ENCODE measurements at places on chromosomes 4 and X. TPM values are rescaled to one million over a fixed set of nuclear protein-coding genes. Genes with fewer than 3 reads are reported as not detected.

DNA sequence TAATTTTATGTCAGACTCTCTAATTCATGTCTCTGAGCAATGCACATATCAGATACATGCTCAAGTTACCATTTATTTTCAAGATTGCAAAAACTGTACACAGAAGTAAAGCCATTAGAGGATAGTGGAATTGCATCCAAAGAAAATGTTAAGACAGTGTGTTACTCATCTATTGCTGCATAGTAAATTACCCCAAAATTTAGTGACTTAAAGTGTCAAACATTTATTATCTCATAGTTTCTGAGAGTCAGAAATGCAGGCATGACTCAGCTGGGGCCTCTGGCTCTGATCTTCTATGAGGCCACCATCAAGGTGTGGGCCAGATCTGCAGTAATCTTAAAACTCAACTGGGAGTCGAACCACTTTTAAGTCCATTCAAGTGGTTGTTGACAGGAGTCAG, 275.2 kb downstream of the QDPR start:
- no peak for DNase-seq

DNA sequence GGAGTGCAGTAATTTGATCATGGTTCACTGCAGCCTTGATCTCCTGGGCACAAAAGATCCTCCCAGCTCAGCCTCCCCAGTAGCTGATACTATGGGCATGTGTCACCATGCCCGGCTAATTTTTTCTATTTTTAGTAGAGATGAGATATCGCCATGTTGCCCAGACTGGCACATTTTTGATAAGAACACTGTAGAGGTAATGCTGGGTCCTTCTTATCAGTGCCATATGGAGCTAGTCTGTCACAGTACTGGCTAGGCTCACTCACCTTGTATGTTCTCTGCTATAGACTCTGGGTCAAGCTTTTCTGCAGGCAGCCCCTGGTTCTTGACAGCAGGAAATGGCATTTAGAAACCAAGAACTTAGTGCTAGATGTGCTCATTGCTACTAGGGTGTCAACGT, 53.9 kb downstream of the BCOR start:
- no peak for DNase-seq

DNA sequence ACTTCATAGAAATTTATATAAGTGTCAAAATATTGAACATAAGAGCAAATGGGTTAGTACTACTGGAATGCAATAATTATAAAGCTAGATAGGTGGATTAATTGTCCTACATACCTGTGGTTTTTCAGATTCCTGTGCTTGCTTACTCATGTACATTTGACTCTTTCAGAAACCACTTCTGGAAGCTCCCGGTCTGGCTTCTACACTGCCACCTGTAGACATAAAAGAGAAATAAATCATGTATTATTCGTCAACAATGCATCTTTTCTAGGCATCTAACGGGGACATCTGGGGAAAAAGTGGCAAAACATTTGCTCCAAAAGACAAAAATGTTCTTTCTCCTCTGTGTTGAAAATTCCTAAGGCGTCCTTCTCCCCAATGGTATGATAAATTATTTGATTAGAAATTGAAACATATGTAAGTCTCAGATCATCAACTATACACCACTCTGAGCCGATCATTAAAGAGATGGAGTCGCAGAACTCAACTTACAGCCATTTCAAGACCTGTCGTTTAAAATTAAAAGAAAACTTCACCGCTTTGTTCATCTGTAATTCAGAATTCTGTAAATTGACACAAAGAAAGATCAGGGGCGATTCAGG, 648.7 kb upstream of the DIPK2B start:
- DNase-seq = no peak

GRCh38 chr4:5435823-5436222, 272.5 kb downstream of the EVC2 start:
- DNase-seq = peak; percentile 27

DNA sequence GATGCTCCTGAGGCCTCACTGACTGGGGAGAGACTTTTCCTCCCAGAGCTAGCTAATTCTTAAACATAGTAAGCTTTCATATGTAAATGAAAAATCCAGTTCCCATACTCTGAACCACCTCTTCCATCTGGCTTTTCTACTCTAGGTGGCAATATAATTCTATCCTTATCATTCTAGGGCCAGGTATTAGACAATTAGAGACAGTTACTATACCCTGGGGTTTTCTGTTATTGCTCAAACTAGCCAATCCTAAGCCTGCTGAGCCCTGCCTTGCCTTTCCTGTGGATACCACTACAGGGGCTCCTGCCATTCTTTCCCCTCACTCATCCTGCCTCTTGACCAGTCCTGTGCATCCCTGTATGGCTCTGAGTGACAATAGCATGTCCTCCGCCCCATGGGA, 552.0 kb downstream of the STIM2 start:
- no peak for DNase-seq

Gene CFAP299
- total RNA-seq = not detected

Gene CDS1
- 17.9 TPM for total RNA-seq
